ENCODE measurements at places on chromosomes 6 and 20. TPM values are rescaled to one million over a fixed set of nuclear protein-coding genes. Genes with fewer than 3 reads are reported as not detected.

FAM110A gene
- total RNA-seq, result 8.9 TPM

DACT2 gene
- total RNA-seq, result not detected

BMP7 gene
- not detected for total RNA-seq

EDN1 gene
- total RNA-seq, result not detected

DNA sequence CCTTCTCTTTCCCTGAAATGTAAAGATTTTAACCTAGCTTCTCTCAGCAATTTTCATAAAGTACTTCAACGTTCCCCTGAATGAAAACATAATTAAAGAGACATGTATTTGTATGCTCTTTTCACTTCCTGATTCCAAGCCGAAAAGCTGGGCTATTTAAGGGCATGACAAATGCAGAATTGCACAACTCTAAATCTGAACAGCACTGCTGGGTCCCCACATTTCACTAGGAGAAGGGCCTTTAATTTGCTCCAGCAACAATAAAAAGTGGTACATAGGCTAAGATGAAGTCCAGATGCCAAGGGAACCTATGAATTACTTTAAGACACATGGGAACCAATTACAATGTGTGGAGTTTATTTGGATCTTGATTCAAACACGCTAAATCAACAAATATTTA is 42.0 kb downstream of the IRAK1BP1 start:
- DNase-seq, result no peak

DNA sequence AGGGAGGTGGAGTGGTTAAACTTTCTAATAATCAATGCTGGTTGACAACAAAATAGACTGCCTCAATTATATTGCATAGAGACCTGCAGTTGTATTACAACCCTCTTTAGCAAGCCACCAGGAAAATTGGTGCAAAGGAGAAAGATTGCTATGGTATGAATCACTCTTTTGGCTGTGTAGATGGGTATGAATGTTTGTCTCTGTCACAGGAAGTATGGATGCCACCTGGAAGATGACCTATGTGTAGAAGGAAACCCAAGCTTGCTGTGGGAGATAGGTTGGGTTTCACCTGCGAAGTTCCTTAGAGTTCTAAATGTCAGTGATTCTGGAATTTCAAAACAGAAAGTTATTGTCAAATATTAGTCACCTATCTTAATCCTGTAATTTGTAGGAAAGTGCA is 134.6 kb downstream of the SOBP start:
- no peak for DNase-seq

- DNase-seq, result peak; percentile 66
Observed at GRCh38 chr6:27374824-27375612, 13.5 kb upstream of the ZNF391 start.

- DNase-seq, result no peak
Observed at GRCh38 chr6:108203189-108204112, 37.6 kb downstream of the NR2E1 start.

DNA sequence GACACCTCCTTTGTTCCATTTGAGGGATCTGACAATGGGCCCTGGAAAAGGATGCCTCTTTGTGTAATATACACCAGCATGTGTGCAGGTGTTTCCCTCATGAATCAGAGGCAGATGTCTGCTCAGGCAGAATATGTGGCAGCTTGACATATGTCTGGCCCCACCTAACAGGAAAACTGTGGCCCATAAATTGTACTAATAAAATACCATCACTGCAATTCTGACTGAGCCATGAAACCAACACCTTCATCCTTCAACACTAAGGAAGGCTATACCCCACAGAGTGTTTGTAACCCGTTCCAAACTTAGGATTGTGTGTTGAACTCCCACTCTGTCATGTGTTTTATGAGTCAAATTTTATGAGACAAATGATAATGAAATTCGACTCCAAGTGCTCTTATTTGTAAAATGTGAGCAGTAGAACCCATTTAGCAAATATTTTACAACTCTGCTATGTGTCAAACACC is 22.7 kb downstream of the LAMA4 start:
- DNase-seq, result no peak

DNA sequence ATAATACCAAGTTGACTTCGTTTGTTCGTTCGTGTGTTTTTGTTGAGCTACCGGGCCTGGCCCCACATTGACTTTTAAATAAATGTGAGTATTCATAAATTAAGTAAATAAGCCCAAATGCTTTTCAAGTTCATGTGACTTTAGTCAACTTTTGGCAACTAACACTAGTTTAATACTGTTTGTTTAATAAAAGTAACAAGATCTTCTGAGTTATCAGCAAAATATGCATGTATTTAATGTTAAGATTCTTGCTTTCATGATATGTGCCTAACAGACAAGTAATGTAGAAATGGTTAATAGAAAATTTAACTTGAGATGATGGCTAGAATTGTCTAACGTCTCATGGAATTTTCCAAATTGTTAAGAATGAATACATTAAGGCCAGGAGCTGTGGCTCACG is 38.7 kb upstream of the ECI2 start:
- DNase-seq, result no peak

All from activated T-cell treated with anti-CD3 and anti-CD28 coated beads, Interleukin-2, amount 50 U/mL, for 4 hours (primary cell).